T-helper 2 cell treated with Interferon-gamma antibody and Interleukin-4, amounts not matched to agents 5 μg/mL and 100 μg/mL, for 36 hours (primary cell): ENCODE measurements at places on chromosomes 12 and 14.

- peak overlapping the region; percentile 62 for H3K27ac ChIP-seq
- H3K4me1 ChIP-seq: peaks cover 24% of the 10 kb centered on the region
- H3K36me3 ChIP-seq: no peaks in the 10 kb centered on the region
- DNase-seq: no peak
- H3K4me3 ChIP-seq: peak overlapping the region; percentile 85
- peaks cover 8% of the 10 kb centered on the region for H3K27me3 ChIP-seq
Measured at GRCh38 chr12:101696251-101697196, 916 bp upstream of the CHPT1 start.

DNA sequence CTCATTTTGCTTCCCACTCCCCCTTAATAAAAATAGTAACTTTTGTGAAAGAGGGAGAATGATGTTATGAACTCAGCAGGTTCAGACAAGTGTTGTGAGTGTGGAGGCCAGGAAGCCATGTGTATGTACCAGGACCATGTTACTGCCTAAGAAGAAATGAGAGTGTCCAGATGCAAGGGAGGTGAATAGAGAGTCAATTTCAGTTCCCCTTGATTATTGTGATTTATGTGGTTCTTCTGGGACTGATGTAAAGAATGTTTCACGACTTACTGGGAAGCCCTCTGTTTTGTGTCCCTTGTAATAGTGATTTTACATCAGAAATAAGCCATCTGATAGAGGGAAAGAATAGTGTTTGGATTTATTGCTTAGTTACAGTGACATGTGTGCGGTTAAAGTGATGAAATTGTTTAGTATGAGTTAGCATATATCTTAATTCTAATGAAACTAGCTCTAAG, 32.5 kb downstream of the FBXO34 start:
- peaks cover 12% of the 10 kb centered on the region for H3K36me3 ChIP-seq
- H3K27ac ChIP-seq: no peak overlapping the region
- H3K4me3 ChIP-seq: no peak overlapping the region
- peaks cover 29% of the 10 kb centered on the region for H3K4me1 ChIP-seq
- DNase-seq: no peak

- no peak for DNase-seq
- no peak overlapping the region for H3K4me3 ChIP-seq
- peaks cover 5% of the 10 kb centered on the region for H3K27me3 ChIP-seq
- no peak overlapping the region for H3K27ac ChIP-seq
- no peaks in the 10 kb centered on the region for H3K36me3 ChIP-seq
Measured at GRCh38 chr12:26318661-26319068, 123.3 kb downstream of the SSPN start.

DNA sequence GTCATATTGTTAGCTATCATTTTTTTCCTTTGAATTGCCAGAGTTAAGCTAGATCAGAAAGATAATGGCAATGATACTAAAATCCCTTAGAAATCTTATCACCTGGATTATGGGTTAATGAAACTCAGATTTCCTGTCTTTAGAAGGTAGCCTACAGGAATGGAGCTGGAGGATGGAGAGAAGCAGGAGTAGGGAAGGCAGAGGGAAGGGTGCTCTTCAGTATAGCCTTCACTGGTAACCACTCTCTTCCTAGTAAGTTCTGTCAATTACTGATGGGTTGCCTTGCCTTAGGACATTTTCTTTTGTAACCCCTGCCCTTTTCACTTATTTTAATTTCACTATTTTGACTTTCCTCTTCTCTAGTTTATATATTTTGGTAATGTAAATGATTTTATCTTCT, 27.8 kb upstream of the ABCD2 start:
- peaks cover 12% of the 10 kb centered on the region for H3K4me1 ChIP-seq
- no peak overlapping the region for H3K4me3 ChIP-seq
- no peak for DNase-seq
- H3K27ac ChIP-seq: no peak overlapping the region
- H3K36me3 ChIP-seq: no peaks in the 10 kb centered on the region
- H3K27me3 ChIP-seq: no peaks in the 10 kb centered on the region

- peak overlapping the region; percentile 58 for H3K27ac ChIP-seq
- peaks cover 22% of the 10 kb centered on the region for H3K36me3 ChIP-seq
- H3K27me3 ChIP-seq: no peaks in the 10 kb centered on the region
- peak overlapping the region; percentile 37 for H3K4me3 ChIP-seq
- DNase-seq: peak; percentile 58
Measured at GRCh38 chr14:89445273-89445973, 28.4 kb upstream of the FOXN3 start.

- H3K36me3 ChIP-seq: peaks cover 3% of the 10 kb centered on the region
- DNase-seq: no peak
- H3K27me3 ChIP-seq: no peaks in the 10 kb centered on the region
- peaks cover 33% of the 10 kb centered on the region for H3K4me1 ChIP-seq
Measured at GRCh38 chr14:64266239-64266638, 27.9 kb downstream of the ESR2 start.

DNA sequence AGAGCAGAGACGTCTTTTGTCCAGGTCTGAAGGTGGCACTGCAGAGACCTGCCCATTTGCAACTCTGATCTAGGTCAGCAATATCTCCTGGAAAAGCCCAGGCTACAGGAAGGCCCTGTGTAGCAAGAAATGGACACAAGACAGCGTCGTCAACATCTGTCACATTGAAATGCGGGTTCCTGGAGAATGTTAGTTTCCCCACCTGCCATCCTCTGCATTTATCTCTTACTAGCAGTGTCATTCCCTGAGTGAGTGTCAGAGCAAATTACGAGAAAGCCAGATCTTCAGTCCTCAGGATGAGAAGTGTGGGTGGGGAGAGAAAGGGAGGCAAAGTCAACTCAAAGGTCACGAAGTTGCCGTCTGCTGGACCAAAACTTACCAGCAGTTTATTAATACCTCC, 27.4 kb upstream of the FLVCR2 start:
- no peaks in the 10 kb centered on the region for H3K27me3 ChIP-seq
- no peak overlapping the region for H3K27ac ChIP-seq
- H3K36me3 ChIP-seq: peaks cover 30% of the 10 kb centered on the region
- no peak overlapping the region for H3K4me3 ChIP-seq
- DNase-seq: no peak
- H3K4me1 ChIP-seq: peaks cover 29% of the 10 kb centered on the region
